ENCODE measurements at places on chromosomes 16 and 17.

- DNase-seq: no peak
Measured at GRCh38 chr17:74875977-74876593, 3.3 kb upstream of the FDXR start.

DNA sequence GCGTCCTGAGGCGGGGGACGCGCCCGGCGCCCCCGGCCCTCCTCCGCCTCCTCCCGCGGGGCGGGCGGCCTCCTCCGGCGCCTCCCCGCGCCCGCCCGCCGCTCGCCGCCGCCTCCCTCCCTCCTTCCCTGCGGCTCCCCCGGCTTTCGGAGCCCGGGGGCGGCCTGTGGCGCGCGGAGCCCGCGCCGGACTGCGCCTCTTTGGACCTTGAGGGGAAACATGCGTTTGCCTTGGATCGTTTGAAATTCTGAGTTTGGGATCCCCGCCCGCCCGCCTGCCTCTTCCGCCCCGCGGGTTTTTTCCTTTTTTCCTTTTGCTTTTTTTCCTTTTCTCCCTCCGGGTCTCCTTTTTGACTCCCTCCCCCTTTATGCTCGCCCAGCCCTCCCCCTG is 390 bp downstream of the ZNRF1 start:
- no peak for DNase-seq

- no peak for DNase-seq
Measured at GRCh38 chr17:62670202-62670821, 42.8 kb downstream of the MRC2 start.

DNA sequence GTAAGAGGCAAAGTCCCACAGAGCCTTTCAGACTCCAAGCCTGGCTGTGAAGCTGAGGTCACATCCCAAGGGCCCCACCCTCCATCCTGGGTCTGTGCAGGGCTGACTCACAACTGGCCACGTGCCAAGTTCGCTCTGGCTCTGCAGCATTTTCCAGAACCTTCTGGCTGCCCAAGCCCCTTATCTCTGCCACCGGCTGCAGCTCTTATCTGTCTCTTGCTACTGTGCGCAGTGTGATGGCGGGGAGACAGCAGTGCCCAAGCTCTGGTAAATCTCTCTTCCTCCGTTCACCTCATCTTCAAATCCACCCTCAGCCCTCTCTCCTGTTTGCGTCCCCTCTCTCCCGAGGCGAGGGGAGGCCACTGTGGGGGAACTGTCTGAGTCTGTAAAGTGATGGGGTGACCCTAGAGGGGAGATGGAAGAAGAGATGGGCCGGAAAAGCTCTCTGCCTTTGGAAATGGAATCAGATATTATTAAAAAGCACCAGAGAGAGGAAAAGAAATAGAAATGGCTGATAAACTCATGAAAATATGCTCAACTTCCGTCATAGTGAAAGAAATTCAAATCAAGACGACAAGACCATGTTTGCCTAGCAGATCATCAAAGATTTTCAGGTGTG is 162.7 kb upstream of the CDC42EP4 start:
- peak; percentile 90 for DNase-seq

- DNase-seq: no peak
Measured at GRCh38 chr17:50022463-50023130, 27.6 kb upstream of the DLX3 start.

GRCh38 chr17:59151591-59151990 is 3.4 kb downstream of the SKA2 start:
- no peak for DNase-seq

DNA sequence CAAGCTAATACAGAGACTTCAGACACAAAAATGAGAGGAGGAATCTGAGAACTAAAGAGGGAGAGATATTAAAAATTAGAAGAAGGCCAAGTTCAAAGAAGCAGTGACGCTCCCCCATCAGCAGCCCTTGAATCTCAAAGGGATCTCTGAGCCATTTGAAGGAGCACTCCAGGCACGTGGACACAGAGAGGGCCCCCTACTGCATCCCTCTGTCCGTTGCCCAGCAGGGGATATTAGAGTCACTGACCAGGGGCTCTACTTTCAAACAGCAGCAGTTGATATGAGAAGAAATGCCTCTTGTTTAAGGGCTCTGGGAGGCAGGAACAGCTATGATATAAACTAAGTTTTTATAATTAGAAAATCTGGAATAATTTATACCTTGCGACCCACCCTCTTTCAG is 479.0 kb upstream of the SALL1 start:
- DNase-seq: no peak

GRCh38 chr17:57517632-57518456 is 227.3 kb downstream of the CCDC182 start:
- no peak for DNase-seq

DNA sequence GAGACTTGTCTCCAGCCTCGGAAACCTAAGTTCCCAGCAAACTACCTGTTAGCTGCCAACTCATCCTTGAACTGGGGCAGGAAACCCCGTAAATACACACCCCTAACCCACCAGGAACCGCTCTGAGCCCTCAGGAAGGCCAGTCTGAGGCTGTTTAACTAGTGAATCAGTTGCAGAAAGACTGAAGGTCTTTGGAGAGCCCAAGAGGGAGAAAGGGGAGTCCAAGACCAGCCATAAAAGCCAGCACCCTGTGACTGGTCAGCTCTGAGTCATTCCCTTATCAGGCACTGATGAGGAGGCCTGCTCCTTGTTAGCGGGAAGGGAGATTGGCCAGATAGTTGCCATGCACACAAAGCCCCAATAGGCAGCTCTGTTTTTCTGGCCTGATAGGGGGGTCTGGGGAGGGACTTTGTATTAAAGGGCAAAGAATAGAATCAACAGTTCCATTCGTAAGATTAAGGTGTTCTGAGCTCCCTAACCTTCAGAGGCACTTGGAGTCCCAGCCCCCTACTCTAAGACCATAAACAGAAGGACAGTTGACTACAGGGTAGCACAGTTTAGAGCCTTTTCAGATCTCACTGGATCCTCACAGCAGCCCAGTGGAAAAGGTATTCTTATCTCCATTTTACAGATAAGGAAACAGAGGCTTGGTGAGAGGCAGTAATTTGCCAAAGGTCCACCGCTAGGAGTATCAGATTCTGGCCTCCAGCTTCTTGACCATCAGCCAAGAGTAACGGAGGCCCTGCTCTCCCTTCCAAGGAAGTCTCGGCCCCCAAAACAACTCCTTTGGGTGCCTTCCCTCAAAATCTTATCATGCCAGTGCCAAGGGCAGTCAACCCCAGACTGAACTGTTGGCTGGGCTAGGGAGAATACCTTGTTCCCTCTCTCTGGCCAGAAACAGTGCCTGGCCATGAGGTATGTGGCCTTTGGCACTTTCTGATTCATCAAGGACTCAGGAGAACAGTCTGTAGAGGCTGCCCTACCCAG is 2.2 kb upstream of the KRT19 start:
- no peak for DNase-seq

DNA sequence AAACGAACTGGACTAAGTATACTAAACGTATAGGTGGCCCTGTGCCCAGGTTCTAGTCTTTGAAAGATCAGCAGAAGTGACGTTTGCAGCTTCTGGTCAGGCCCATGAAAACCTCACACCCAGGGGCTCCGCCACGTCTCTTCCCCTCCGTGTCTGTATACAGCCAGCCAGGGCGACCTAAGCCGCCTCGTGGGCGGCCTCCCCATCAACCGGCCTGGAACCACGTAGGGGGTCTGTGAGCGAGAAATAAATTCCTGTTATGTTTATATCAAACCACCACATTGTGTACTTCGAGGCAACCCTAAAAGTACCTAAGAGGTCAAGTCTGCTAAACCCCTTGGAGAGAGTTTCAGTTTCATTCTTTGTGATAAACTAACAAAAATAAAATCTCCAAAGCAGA is 6.8 kb downstream of the TK1 start:
- no peak for DNase-seq

DNA sequence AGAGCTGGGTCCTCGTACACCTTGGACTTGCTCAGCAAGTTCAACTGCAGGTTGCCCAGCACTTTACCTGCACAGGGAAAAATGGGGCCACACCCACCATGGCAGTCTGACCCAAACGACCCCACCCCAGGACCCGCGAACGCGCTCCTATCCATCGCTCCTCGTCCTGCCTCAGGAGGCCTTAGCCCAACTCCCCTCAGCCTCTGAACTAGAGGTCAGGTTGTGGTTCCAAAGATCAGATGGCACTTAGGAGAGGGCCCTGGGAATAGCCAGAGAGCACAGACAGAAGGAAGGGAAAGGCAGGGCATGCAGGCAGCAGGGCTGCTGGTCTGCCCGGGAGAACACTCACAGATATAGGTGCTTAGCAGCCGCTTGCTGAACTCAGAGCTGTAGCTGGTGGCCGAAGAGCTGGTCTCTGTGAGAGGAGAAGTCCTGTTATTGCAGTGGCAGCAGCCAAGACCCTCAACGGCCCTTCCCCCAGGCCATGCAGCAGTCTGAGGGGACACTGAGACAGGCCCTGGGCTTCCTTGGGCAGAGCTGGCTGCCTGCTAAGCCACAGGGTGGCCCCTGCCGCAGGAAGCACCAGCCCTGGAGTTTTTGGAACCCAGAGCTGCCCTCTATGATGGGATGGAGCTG is 6.9 kb downstream of the ZACN start:
- peak; percentile 63 for DNase-seq

DNA sequence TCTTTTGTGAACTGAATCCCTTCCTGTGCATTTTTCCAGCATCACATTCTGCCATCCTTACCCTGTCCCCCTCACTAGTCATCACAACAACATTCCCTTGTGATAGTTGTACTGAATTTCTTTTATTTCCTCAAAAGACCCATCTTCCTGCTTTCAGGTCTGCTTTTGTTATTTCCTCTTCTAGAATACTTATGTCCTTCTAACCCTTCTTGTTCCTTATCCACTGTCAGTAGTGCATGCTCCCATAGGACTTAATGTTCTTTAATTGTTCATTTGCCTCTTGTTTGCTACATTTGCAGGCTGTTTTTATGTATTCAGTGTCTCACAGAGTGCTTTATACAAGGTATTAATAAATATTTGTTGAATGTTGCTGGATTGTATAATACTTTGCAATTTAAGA is 73.0 kb downstream of the BCAS3 start:
- DNase-seq: no peak

DNA sequence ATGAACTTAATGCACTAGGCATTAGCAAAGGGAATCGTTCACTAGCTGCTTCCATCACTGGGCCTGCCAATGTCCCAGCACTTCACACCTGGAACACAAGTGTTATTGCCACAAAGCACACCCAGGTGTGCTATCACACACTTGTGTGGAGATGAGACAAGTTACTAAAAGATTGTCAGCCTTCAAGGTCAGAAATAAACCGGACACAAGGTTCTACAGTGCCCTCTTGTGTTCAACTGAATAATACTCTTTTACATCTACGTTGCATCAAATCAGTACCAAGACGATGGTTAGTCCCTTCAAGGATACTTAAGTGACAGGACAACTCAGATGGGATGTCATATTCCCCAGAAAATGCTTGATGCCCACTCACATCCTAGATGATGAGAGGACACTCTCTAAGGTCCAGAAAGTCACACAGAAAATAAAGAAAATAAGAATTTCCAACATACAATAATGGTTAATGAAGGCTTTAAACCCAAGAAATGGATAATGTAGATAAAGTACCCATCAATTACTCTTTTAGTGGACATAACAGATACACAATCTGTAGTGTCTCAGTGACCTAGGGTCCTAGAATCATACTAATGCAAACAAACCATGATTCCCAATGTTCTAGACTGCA is 16.4 kb upstream of the GLG1 start:
- no peak for DNase-seq

GRCh38 chr16:20874088-20874581 is 26.0 kb downstream of the DCUN1D3 start:
- DNase-seq: no peak

- DNase-seq: no peak
Measured at GRCh38 chr16:72985995-72986394, 61.9 kb downstream of the ZFHX3 start.

GRCh38 chr17:15364615-15365014 is 23.2 kb upstream of the TEKT3 start:
- DNase-seq: no peak

DNA sequence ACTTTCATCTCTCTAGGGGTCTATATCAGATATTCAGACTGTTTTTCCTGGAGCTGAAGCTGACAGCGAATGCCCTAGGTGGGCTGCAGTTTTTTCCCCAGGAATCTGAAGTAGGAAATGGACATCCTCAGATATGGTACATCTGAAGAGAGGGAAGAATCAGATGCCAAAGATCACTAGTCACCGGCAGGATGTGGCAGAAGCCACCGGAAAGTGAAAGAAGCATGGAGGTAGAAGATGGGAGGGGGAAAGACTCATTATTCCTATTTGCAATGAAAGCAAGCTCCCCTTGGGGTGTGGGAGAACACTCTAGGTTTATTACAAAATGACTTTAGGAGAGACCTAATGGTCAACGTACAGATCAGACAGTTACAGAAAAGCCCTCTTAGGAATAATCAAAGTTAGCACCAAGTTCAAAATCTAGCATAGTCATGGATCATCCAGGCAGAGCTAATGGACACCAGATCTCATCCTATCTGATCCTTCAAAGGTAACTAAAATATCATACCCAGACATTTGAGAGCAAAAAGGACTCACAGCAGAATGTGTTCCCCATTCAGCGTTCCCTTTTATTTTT is 110.7 kb downstream of the HS3ST3A1 start:
- no peak for DNase-seq

DNA sequence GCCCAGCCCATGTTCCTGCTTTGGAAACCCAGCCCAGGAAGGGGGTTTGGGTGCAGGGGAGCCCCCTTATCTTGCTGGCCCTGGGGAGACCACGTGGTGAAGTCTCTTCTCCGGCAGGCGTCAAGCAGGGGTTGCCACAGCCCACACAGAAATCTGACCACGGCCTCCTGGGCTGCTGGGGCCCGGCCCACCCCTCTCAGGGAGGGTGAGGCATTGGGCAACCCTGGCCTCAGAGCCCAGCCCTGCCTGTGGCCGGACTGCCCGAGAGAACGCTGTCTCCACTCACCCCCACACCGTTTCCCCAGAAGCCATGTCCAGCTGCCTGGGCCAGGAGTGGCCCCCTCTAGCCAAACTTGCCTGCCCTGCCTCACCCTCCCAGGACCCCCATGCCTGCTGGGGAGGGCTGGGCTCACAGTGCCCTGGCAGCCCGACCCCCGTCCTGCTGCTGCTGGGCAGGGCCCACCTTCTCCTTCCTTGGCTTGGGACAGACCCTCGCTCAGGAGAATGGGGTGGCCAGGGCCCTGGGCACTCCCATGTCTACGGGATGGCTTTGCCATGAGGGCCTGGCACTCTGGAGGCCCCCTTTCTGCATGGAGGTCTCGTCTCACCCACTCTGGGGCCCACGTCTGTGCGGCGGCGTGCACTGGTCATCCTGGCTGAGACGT is 6.7 kb downstream of the RPUSD1 start:
- DNase-seq: no peak

- DNase-seq: no peak
Measured at GRCh38 chr17:43014020-43014648, 7.5 kb downstream of the IFI35 start.

DNA sequence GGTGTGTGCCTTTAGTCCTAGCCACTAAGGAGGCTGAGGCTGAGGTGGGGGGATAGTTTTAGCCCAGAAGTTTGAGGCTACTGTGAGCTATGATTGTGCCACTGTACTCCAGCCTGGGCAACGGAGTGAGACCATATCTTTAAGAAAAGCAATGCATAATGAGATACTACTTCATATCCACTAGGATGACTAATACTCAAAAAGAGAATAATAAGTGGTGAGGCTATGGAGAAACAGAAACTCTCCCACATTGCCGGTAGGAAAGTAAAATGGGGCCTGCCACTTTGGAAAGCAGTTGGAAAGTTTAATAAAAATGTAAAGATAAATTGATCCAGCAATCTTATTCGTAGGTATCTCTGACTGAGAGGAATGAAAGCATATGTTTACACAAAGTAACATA is 4.6 kb upstream of the NPIPB2 start:
- DNase-seq: no peak

GRCh38 chr16:48231727-48232492 is 12.2 kb upstream of the LONP2 start:
- no peak for DNase-seq

All from cardiac septum (tissue), 1 donor.